ENCODE measurements at places on chromosomes 4 and X.

GRCh38 chr4:123346951-123347350 is 49.6 kb upstream of the SPRY1 start:
- DNase-seq: no peak

DNA sequence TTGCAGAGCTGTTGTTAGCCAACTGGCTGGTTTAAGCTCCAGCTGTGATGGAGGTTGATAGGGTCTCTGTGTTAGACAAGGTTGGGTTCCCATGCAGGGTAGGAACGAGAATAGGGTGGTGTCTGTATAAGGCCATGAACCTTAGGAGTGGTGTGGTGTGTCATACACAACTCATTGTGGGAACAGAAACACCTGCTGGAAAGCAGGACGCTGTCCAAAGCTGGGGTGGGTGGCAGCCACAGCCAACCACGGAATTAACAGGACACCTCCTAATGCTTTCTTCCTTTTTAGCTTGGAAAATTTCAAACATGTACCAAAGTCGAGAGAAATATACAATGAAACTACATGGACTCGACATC is 94.4 kb downstream of the ARHGAP10 start:
- DNase-seq: no peak

DNA sequence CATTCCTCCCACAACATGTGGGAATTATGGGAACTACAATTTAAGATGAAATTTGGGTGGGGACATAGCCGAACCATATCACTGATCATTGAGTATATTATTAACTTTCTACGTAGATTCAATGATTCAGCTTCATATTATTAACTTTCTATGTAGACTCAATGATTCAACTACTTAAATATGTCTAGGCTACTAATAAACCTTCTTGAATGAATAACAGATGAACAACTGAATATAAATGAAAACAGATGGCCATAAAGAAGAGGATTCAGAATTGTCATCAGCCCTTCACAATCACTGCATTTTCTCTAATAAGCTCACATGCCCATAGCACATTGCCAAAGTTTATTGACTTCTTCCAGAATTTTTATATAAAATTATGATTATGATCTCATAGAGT is 57.0 kb downstream of the CEP44 start:
- no peak for DNase-seq

DNA sequence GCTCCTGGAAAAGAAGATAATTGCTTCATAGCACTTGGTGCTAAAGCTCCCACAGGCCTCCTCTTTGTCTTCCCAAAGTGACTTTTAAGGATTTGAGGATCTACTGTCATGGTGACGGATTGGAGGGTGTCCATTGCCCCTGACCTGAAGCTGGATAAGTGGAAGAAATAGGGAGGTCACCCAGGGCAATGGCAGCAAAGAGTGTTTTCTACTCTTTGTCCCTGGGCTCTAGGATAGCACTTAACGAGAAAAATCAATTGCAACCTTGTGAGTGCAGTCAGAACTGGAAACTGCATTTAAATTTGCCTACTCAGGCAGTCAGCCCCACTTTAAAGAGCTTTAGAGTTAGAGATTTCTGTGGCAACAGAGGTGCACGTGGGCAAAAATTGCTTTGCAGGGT is 43.7 kb upstream of the XK start:
- no peak for DNase-seq

- DNase-seq: no peak
Measured at GRCh38 chr4:53541577-53542206, 49.6 kb downstream of the LNX1 start.

DNA sequence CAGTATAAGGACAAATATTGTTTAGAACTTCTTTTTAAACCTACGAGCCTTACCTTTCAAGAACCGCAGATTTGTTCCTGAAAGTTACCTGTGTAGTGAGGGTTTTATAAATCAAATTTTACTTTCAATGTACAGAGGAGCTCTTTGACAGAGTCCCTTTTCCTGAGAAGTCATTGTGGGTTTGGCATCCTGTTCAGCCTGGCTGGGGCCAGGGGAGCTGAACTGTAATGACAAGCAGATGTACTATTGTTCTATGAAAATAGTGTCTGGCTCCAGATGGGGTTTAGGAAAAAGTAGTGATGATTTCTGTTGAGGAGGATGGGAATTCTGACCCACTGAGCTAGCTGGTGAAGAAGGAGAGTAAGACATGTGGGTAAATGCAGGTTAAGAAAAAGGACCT is 196.2 kb upstream of the PGRMC2 start:
- DNase-seq: no peak

DNA sequence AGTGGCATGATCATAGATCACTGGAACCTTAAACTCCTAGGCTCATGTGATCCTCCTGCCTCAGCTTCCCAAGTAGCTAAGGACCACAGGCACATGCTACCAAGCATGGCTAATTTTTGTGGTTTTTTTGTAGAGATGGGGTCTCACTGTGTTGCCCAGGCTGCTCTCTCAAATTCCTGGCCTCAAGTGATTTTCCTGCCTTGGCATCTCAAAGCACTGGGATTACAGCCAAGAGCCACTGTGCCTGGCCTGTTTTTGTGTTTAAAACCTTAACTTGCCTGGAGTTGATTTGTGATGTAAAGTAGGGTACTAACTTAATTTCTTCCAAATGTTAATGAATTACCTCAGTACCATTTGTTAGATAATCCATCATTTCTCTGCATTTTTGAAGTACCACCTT is 22.3 kb downstream of the DLG3 start:
- no peak for DNase-seq

GRCh38 chrX:39611468-39611867 is 486.3 kb downstream of the BCOR start:
- no peak for DNase-seq

DNA sequence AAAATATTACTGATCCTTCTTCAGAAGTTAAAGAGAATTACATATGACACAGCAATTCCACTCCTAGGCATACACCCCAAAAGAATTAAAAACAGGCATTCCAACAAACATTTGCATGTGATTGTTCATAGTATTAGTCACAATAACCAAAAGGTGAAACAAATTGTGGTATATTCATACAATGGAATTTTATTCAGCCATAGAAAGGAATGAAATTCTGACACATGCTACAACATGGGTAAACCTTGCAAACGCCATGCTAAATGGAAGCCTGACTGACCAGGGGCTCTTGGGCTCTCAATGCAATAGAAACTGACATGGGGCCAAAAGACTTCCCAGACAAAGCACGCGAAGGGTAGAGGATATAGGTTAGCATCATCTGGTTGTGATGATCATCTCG is 62.1 kb upstream of the S100G start:
- DNase-seq: no peak

DNA sequence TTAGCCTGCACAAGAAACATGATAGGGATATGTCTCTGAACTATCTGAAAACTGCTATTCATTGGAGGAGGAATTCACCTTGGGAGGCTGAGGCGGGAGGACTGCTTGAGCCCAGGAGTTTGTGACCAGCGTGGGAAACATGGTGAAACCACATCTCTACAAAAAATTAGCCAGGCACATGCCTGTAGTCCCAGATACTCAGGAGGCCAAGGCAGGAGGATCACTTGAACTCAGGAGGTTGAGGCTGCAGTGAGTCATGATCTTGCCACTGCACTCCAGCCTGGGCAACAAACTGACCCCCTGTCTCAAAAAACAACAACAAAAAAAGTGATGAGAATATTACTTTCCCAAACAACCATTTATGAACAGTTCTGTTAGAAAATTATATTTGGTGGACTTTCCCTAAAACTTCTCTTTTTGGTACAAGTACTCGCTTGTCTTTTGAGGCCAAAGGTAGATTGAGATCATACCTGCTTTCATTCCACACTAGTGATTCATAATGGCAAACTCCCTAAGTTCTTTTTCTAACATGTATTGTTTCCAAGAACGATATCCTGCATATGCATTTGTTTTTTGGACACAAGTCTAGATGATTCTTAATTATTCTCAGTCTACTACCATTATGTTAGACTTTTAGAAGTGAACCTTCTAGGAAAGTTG is 33.4 kb downstream of the METTL14 start:
- no peak for DNase-seq

GRCh38 chr4:157984285-157984911 is 188.4 kb downstream of the GASK1B start:
- no peak for DNase-seq

DNA sequence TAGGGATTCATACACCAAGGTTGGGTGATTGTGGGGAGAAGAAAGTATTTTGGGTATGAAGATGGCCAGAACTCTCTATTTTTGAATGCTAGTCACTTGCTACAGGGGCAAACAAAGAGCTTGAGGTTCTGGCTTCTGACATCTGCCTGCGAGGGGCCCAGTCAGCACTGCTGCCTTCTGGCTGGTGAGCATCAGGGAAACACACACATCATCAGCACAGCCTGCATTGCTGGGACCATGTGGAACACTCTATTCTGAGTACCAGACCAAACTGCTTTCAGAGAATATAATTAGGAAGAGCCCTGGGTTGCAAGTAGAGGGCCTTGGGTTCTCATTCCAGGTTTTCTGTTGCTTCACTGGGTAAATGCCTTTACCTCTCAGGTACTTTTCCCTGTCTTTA is 14.1 kb downstream of the TRPC5 start:
- DNase-seq: no peak

DNA sequence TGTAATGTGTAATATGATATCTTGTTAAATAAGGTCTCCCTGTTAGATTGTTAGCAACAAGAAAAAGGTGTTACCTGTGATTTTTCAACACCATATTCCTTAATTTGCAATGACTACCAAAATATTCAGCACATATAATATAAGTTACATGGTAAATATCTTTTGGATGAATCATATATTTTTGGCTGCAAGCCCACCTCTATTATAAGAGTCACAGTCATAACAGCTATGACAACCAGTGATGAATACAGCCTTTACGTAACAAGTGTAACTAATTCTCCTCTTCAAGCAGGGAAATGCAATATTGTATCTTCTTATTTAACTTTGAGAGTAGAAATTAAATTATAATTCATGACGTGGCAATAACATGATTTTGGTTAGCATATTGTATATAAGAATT is 187.0 kb downstream of the NLGN4X start:
- DNase-seq: no peak

DNA sequence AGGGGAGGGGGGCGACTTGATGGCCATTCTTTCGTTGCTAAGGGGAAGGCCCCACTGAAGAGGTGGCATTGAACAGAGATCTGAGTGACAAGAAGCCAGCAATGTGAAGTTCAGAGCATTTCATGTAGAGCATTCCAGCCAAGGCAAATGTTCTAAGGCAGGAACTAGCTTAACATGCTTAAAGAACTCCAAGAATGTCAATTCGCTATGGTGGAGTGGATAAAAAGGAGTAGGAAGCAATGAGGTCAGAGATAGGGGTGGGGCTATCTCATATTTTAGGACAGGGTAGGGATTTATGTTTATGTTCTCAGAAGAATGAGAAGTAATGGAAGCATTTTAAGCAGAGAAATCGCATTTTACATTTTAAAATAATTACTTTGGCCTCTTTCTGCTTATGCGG is 130.9 kb downstream of the TTC29 start:
- DNase-seq: no peak

GRCh38 chr4:124573056-124573455 is 139.5 kb downstream of the ANKRD50 start:
- DNase-seq: no peak

DNA sequence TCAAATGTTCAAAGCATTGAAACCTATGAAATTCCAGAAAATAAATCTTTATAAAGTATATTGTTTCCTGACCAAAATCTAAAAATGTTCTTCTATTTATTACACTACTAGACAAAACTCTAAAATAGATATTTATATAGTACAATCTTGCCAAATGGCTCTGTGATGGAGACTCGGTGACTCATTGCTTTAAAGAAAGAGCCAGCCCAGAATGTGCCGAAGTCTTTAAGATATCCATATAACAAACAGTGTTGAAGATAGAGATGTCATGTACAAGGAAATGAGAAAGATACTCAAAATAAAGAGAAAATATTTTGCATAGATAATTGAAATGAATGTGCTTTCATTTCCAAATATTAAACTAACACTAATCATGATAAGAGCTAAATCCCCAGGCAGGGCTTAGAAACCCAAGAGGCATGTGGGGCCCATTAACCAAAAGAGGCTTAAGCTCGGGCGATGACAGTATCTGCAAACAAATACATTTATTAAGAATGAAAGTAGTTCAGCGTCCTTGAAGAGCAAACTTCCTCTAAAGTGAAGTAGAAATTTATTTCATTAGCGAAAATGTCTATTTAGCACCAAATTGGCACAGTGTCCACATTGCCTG is 102.1 kb upstream of the FAM9B start:
- no peak for DNase-seq

DNA sequence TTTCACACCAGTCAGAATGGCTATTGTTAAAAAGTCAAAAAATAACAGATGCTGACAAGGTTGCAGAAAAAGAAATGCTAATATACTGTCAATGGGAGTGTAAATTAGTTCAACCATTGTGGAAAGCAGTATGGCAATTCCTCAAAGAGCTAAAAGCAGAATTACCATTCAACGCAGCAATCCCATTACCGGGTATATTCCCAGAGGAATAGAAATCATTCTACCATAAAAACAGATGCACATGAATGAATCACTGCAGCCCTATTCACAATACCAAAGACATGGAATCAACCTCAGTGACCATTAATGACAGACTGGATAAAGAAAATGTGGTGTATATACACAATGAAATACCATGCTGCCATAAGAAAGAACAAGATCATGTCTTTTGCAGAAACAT is 243.0 kb downstream of the STPG2 start:
- no peak for DNase-seq

- no peak for DNase-seq
Measured at GRCh38 chrX:106038625-106039024, at the start of gene SERPINA7. Gene SERPINA7, minus strand, starts transcription at chrX:106038727. Its CDS starts 1,669 bp downstream, at chrX:106037058.

DNA sequence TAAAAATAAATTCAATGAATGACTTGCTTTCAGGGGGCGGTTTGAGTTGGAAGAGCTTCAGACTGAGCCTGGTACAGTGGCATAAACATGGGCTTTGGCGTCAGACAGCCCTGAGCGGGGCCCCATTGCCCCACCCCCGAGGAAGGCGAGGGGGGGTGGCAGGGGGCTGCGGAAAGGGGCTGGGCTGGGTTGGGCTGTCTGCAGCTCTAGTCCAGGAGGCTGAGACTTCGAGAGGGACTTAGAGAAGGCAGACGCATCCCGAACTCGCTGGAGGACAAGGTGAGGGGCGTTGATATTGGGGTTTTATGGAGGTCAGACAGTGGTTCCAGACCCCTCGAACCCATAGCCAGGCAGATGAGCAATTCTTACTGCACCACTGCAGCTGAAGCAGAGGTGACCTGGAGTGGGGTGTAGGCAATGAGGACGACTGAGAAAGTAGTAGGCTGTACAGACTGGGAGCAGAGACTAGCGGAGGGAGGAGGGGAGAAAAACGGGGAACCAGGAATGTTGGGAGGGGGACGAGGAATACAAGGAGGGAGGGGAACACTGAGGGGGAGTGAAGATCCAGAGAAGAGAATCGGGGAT is at the start of gene MAGED2:
Gene MAGED2, plus strand, starts transcription at position 222 of the 585 bp plus-strand sequence. CDS start 1,587 bp downstream, outside the sequence.
- peak; percentile 24 for DNase-seq

DNA sequence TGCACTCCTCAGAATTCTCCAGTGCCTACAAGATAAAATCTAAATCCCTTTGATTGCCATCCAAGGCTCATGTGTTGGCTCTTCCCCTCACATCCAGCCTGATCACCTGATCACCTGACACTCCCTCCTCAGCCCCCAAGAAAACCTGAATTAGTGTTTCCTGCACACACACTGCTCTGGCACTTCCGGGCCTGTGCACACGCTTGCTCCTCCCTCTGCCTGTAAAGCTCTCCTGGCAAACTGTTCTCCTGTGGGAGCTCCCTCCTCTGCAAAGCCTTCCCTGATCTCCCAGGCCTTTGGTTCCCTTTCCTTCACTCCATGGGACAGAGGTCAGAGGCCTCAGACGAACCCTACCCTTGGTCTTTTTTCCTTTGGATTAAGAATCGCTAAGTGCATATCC is 19.9 kb downstream of the PHKA2 start:
- DNase-seq: no peak
